ENCODE measurements at places on chromosomes 7 and 10.

DNA sequence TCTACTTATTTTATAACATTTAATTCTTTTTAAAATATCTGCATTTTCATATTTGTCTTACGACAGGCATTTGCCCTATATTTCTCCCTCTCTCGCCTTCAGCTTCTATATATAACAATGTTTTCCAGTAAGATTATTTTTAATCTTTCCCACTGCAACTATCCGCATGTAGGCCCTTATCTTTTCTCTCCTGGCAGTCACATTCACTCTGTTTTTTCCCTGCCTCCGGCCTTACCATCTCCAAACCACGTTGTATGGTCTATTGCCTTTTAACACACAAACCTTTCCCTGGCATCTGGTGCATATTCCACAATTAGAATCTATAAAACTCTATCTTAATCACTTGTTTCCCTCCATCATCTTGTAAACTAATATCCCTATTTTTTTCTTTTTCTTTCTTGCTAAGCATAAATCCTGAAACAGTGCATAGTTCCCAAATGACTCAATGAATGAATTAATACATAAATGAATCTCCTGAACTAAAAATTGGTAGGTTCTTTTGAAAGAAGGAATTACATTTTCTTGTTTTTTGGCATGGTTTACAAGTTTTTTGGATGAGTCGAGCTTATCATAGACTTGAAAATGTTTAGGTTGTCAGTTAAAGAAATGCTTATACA is 173.2 kb downstream of the SEMA3A start:
- no peak for DNase-seq

DNA sequence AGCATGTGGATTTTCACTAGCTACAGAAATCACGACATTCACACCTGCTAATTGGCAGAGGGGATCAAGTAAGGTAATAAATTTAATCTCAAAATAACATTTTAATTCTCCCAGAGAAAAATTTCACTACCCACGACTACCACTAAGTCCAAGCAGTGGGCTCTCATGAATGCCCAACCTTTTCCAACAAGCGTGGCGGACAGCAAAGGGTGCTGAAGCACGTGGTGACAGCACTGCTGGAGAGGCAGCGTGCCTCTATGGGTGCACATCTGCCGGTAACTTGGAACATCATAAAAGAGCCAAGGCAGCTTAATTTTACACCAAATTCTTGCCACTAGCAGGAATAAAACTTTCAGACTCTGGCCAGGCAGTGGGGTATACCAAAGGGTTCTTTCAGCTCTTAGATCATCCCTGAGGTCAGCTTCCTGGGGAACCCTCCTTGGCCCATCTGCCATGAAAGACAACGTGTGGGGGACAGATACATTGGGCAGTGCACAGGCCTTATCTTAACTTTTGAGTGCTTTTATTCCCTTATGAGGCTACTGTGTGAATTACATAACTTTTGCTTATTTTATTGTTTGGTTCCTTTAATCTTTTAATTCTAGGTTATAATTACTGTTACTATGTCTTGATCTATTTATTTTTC is 206.7 kb upstream of the KCTD7 start:
- no peak for DNase-seq

- no peak for DNase-seq
These were observed 130.8 kb upstream of the HPS1 start for GRCh38 chr10:98577578-98577977.

DNA sequence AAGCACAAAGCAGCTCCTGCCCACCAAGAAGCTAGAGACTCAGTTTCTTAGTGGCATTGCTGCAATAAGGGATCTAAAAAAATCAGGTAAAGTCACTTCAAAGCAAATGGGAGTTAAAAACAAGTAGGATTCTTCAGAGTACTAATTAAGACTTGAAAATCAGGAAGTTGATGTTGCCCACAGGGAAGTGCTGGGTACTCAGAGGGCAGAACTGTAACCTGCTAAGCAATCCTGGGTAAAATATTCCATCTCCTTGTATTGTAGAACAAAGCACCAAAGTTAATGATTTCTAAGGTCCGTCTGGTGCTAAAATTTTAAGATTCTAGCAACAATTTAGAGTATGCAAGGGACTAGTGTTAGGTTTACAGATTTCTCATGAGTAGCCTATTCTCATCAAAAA is 8.3 kb downstream of the PEX1 start:
- no peak for DNase-seq

- DNase-seq, result no peak
These were observed 916 bp upstream of the EEPD1 start for GRCh38 chr7:36151921-36152755.

- peak; percentile 74 for DNase-seq
These were observed 11.5 kb downstream of the CREB3L2 start for GRCh38 chr7:137990251-137990941.

DNA sequence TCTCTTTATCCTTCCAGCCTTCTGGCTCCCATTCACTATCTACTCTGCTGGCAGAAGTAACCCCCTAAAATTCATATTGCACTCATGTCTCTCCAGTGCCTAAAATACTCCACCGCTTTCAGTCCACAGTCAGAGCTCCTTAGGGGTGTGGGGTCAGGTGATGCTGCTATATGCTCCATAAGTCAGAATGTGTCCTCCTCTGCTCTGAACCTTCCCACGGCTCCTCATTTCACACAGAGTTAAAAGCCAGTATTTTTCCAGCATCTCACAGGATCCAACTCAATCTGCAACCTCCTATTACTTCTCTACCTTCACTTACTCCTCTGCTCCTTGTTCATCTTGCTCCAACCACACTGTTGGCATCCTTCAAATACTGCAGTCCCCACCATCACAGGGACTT is 31.1 kb upstream of the CHCHD3 start:
- DNase-seq, result no peak

DNA sequence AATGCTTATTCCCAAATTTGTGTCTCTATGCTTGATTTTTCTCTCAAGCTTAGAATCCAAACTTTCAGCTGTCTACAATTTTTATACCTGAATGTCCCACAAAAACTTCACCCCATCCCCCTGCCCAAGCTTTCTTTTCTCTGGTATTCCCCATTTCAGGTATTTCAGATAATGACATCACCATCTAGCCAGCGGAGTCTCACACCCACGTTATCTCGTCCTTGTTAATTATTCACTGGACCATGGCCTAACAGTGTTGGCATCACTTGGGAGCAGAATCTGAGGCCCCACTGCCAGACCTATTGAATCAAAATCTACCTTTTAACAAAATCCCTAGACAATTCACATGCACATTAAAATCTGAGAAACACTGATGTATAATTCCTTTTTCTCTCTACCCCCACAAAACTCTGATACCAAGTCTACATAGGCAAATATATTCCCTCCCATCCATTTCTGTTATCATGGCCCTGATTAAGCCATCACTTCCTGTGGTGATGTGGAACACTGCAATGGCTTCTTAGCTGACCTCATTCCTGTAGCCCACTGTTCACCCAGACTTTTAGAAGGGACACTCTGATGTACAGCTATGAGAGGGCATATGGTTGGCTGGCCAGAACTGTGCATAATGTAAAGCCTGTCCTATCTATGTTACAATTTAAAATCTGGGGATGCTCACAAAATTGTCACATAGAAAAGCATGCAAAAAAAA is 31.4 kb downstream of the ZNF438 start:
- DNase-seq, result no peak

GRCh38 chr7:76372984-76373833 is 14.4 kb upstream of the YWHAG start:
- DNase-seq, result no peak

- no peak for DNase-seq
These were observed 219.0 kb upstream of the MEOX2 start for GRCh38 chr7:15905251-15906040.

GRCh38 chr7:516216-516605 is 3.4 kb downstream of the PDGFA start:
- no peak for DNase-seq

DNA sequence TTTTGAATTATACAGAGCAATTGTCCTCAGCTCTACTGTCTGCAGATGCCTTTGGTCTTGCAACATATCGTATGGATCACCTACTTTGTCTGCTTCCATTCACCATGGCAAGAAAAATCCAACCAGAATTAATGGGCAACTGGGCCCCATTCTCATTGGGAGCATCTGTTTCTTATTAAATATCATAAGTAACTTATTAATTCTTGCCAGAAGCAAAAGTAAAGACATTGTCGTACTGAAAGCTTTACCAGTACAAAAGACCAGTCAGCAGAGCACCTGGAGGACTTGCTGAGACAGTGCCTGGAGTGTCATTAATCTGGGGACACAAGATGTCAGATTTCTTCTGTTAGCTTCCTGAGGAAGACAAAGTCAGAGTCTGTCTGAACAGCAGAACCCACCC is 404.5 kb downstream of the INHBA start:
- DNase-seq, result peak; percentile 39

DNA sequence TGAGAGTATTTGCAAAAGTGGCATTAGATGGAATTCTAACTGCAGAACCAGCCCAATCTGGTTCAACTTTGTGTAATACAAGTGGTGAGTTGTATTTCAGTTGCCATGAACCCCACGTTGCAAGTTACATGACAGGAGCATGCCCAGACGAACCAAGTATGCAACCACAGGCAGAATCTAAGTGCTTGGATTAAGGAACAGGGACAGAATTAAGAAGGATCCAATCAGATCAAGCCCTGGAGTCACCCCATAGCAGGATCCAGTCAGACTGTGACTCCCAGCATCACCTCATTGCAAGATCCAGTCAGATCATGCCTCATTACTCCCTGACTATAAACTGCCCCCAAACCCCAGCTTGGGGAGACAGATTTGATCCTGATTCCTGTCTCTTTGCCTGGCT is 388.7 kb upstream of the NRP1 start:
- DNase-seq, result no peak

DNA sequence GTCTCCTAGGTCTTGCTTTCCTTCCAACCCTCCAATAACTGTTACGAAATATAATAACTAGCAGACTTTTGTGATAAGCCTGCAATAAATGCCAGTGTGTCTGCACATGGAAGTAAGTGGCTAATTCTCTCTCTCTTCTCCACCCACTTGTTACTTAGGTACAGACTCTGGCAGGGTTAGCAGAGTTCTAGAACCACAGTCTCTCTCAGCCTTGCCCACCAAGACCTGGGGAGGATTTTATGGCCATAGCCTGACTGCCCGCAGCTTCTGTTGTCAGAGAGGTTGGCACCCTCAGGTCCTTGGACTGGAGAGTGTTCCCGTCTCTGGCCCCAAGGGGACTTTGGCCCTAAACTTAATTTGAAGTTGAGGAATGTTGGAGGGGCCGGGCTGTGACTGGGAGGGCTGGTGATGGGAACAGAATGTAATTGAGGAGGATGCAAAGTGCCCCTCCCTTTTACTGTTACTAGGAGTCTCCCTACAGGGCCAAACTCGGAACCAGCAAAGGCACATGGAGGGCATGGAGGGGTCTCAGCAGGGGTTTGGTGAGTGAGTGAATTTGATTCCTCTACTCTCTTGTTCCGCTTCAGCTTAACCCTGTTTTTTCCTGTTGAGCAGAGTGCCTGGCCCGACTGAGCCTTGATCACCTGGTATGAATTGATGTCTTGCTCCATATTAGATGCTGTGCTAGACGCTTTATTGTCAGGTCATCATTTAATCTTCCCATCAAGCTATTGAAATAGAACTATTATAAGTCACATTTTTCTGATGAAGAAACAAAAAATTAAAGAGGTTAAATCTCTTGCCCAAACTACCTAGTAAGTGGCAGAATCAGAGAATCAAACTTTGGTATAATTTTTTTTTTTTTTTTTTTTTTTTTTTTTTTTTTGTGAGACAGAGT is 37.0 kb upstream of the LCOR start:
- DNase-seq, result no peak

GRCh38 chr10:50874723-50875122 is 10.7 kb downstream of the A1CF start:
- DNase-seq, result no peak

- no peak for DNase-seq
These were observed 5.8 kb upstream of the PPP3CB start for GRCh38 chr10:73501651-73502050.

DNA sequence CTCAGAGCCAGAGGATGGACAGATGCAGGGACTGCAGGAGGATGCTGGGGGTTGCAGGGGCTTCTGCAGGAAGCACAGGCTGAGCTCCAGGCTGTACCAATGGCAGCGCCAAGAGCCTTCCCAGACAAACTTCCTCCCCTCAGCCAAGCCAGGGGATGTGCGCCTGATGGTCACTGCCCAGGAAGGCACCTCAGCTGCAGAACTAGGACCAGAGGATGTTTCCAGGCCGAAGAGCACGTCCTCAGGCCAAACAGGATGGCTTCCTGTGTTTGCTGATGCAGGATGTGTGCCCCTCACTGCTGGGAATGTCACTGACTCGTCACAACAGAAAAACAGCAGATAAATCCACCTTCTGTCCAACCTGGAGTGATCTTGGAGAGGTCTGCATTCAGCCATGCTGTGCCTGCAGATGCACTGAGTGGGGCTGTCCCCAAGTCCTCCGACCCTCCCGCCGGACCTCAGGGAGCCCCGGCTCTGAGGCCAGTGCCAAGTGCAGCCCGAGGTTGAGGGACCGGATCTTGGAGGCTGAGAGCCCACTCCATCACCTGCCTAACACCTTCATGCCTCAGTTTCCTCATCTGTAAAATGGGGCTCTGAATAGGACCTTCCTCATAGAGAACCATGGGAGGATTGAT is 152.5 kb upstream of the CHST15 start:
- DNase-seq, result no peak

DNA sequence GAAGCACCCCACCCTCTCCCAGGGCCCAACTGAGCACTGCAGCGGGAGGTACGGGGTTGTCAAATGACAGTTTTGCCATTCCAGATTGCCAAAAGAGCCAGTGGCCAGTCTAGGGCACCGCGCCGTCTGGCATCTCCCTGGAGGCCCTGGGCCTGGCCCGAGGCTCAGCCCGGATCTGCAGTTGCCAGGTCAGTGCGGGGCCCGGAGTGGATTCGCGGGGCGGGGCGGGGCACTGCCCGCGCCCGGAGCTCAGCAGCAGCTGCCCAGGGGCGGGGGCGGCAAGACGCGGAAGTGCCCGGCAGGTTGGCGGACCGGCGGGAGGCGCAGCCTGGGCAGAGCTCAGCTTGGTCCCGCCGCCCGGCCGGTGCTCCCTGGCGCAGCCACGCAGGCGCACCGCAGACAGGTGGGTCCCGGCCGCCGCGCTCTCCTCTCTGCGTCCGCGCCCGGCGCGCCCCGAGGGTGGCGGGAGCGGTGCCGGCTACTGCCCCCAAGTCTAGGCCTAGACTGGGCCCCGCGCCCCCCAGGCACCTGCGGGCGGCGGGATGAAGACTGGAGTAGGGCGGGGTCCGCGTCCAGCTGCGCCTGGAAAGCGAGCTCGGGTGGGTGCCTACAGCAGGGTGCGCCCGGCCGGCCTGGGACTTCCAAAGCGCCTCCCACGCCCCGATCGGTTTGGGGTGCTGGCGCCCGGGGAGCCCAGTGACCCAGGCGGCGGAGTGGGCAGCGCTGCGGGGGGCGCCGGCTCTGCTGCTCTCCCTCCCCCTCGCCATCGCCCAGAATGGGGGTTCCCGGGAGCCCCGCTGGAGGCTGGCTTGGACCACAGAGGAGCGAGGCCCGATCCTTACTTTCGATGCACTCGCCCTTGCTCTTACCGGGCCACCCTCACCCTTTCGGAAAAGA is at the start of gene IRF5:
IRF5 (plus strand) TSS at position 281 of the 897 bp plus-strand sequence. CDS start 4,155 bp downstream, outside the sequence.
- DNase-seq, result no peak

All from fibroblast of skin of left biceps (primary cell).